ENCODE measurements at places on chromosomes 13 and 19. TPM values are rescaled to one million over a fixed set of nuclear protein-coding genes. Genes with fewer than 3 reads are reported as not detected.

Gene WDR18
- total RNA-seq = 69.4 TPM

Gene SMAD9
- 5.2 TPM for total RNA-seq

Gene ZNF221
- total RNA-seq = 12.9 TPM

Gene DMKN
- 13.6 TPM for total RNA-seq

Gene GRIK5
- 0.66 TPM for total RNA-seq

Gene C19orf85
- not detected for total RNA-seq

Gene BRME1
- total RNA-seq = 0.73 TPM

Gene KASH5
- total RNA-seq = not detected

Gene FAM216B
- total RNA-seq = not detected

Gene KCNC3
- not detected for total RNA-seq

Gene NLRP4
- total RNA-seq = not detected

Gene KLK1
- total RNA-seq = not detected

Gene RDH8
- total RNA-seq = not detected

Gene KIR2DL4
- total RNA-seq = not detected

Gene ADGRE2
- not detected for total RNA-seq

Gene ZNF841
- 23.5 TPM for total RNA-seq

Gene FFAR3
- total RNA-seq = not detected

Gene CACNA1A
- 29.6 TPM for total RNA-seq

Gene CNN1
- total RNA-seq = 9.3 TPM

Gene PRTN3
- total RNA-seq = not detected

Gene SIGLECL1
- not detected for total RNA-seq

All from smooth muscle cell of trachea (primary cell).